ENCODE measurements at places on chromosomes 7 and 10. TPM values are rescaled to one million over a fixed set of nuclear protein-coding genes. Genes with fewer than 3 reads are reported as not detected.

DNA sequence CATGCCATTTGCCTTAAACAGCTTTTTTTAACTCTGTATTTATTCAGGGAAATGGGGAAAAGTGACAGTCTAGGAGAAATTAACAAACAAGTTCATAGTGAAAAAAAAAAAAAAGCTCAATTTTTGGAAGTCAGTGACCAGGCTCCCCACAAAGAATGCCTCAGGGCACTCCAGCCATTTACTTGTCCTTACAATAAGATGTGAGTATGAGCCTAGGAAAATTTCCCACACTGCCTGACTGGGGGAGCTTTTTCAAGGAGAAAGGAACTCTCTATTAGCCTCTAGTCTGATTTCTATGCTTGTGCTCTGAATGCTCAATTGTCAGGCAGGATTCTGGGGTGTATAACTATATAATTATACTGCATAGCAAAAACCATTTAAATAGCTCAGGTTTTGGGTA, 74.9 kb upstream of the NRBF2 start:
- peaks cover 3% of the 10 kb centered on the region for H3K27me3 ChIP-seq
- H3K4me3 ChIP-seq, result no peak overlapping the region
- H3K4me1 ChIP-seq, result no peaks in the 10 kb centered on the region
- DNase-seq, result no peak

DNA sequence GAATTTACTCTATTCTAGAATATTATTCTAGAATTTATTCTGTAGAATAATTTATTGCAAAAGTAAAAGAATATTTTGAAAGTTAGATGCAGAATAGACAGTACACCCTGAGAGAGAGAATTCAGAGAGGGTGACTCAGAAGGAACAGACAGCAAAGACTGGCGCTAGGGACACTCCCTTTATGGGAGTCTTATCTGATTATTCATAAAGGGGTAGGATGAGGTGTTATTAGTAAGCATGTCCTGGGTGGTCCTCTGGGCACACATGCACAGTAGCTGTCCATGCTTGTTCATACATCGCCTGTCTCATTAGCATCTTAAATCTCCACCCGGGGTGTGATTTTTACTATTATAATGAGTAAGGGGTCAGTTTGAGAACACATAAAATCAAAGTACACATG, 100.1 kb downstream of the XPNPEP1 start:
- H3K27me3 ChIP-seq, result peaks cover 27% of the 10 kb centered on the region
- no peaks in the 10 kb centered on the region for H3K4me1 ChIP-seq
- DNase-seq, result no peak
- no peak overlapping the region for H3K27ac ChIP-seq
- H3K36me3 ChIP-seq, result peaks cover 7% of the 10 kb centered on the region

GRCh38 chr7:7565018-7565680, 1.5 kb upstream of the MIOS start:
- H3K4me3 ChIP-seq, result no peak overlapping the region
- peaks cover under 1% of the 10 kb centered on the region for H3K36me3 ChIP-seq
- DNase-seq, result no peak
- no peaks in the 10 kb centered on the region for H3K27me3 ChIP-seq

Gene PRLHR
- total RNA-seq, result not detected

Gene AKR1D1
- not detected for total RNA-seq

Gene CYP26C1
- 0.44 TPM for total RNA-seq

Data from naive thymus-derived CD8-positive, alpha-beta T cell (primary cell).